Sigmoid colon (tissue), 7 donors: ENCODE measurements at places on chromosomes 1 and 21. TPM values are rescaled to one million over a fixed set of nuclear protein-coding genes. Genes with fewer than 3 reads are reported as not detected.
A peak's percentile ranks its signal among the peaks of the same experiment; 100 is the strongest.

DNA sequence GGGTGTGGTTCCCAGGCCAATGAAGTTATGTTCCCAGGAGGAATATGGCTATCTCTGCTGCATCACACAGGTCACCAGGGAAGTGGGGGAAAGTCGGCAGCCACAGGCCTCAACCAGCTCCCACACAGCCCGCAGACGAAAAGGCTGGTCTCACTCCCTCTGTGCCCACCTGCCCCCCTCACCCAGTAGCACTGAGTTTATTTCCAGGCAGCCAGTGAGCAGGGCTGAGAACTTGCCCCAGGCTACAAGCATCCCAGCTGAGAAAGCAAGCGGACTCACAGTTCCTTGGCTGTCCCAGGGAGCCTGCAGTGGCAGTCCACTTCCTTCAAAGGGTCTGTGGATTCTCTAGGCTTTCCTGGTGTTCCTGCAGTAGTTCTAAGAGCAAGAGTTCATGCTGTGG is 68.9 kb downstream of the SLC5A9 start:
- H3K36me3 ChIP-seq: no peaks in the 10 kb centered on the region
- no peak overlapping the region for H3K4me3 ChIP-seq
- no peaks in the 10 kb centered on the region for H3K27me3 ChIP-seq
- no peaks in the 10 kb centered on the region for H3K4me1 ChIP-seq
- no peak for DNase-seq

DNA sequence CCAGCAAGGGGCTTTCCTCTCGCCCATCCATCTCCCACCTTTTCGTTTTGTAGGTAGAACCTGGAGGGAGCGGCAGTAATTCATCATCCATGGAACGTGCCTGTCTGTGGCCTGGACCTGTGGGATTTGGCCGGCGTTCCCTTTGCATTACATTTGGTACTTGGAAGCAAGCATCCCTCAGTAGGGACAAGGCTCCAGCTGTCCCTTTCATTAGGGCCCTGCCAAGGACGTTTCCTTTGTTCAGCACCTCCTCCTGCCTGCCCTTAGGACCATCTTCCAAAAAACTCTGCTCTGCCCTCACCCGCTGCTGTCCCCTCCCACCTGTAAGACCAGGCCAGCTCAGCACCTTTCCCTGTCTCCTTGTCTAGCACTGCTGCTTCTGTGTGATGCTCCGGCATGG is 62.1 kb downstream of the RYR2 start:
- H3K27me3 ChIP-seq: no peaks in the 10 kb centered on the region
- H3K27ac ChIP-seq: no peak overlapping the region
- DNase-seq: no peak

- H3K4me1 ChIP-seq: peaks cover 21% of the 10 kb centered on the region
- no peak for DNase-seq
- H3K27ac ChIP-seq: no peak overlapping the region
- H3K27me3 ChIP-seq: no peaks in the 10 kb centered on the region
- H3K4me3 ChIP-seq: no peak overlapping the region
- no peaks in the 10 kb centered on the region for H3K36me3 ChIP-seq
Observed at GRCh38 chr1:214587165-214587564, 15.8 kb upstream of the CENPF start.

DNA sequence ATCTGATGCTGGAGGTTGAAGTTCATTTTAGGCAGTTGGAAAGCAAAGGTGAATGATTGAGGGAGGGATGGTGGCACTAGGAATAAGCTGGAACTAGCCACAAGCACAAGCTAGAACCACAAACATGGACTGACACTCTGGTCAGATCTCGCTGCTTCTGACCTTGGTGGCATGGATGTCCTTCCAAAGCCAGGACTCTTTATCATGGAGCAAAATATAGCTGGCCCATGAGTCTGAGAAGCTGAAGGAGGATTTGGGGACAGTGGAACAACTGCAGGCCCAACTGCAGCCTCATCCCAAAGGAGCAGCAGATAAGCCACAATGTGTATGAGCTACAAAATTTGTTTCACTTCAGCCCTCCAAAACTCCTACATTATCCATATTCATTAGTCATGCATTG is 35.5 kb downstream of the SRSF11 start:
- no peak for DNase-seq
- no peak overlapping the region for H3K27ac ChIP-seq

The TCHH gene
- total RNA-seq: 0.28 TPM

DNA sequence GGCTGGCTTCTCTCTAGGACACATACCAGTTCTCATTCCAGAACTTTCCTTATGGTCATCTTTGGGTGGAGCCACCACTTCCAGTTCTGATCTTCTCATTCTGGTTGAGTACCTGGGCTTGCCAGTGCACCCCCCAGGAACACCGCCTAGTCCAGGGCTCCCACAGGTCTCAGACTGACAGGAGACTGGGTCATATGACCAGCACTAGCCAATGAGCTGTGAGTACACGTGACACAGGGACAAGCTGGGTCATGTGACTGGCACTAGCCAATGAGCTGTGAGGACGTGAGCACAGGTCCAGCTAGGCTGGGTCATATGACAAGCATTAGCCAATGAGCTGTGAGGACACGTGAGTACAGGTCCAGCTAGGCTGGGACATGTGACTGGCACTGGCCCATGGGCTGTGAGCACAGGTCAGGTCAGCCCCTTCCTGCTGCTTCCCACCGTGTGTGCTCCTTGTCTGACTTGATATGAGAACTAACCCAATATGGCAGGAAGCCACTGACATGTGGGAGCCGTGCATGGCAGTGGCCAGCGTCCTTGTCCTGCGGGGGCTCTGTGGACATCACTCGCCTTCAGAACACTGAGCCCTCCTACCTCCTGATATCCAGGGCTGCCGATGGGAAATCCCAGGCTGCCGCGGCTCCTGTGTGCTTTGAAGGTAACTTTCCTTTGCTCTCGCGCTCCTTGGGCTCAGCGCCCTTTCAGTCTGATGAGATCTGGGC is 22.7 kb downstream of the KRTAP10-1 start:
- DNase-seq: no peak
- H3K27ac ChIP-seq: no peak overlapping the region
- H3K27me3 ChIP-seq: no peaks in the 10 kb centered on the region

The SERPINC1 gene
- not detected for total RNA-seq

- no peak overlapping the region for H3K4me3 ChIP-seq
- no peaks in the 10 kb centered on the region for H3K4me1 ChIP-seq
- no peaks in the 10 kb centered on the region for H3K36me3 ChIP-seq
- no peaks in the 10 kb centered on the region for H3K27me3 ChIP-seq
- H3K27ac ChIP-seq: no peak overlapping the region
Observed at GRCh38 chr1:229988534-229988933, 78.5 kb upstream of the GALNT2 start.

DNA sequence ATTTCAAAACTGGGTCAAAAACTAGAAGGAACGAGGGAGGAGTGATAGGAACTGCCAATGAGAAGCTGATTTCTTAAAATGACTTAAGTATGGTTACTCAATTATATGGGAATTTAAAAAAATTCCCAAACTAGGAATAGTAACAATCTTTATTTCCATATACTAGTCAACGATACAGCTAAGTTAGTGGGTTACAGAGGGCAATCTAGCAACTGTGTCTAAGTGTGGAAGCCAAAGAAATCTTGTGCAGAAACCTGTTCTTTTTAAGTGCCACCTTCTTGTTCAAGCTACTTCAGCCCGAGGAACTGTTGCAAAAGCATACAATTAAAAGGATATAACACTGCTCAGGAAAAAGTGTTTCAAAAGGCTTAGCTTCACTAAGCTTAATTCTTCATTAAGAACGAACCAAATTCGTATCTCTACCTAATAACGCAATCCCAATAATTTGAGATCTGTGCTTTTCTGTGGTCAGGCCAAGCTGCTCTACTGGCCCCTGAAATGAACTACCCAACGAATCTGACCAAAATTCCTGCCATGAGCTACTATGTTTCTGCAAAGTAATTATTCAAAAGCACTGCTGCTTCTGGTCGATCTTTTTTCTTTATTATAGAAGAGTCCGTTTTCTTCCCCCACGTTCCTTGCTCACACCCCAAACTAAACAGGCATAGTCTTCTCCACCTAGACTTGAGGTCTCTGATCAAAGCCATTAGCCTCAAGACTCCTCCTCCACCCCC is 1.8 kb downstream of the USP24 start:
- H3K27me3 ChIP-seq: no peaks in the 10 kb centered on the region
- H3K4me1 ChIP-seq: peaks cover 42% of the 10 kb centered on the region
- H3K27ac ChIP-seq: peak overlapping the region; percentile 94
- DNase-seq: no peak
- no peaks in the 10 kb centered on the region for H3K36me3 ChIP-seq

The CLCA1 gene
- total RNA-seq: not detected

The NR1I3 gene
- not detected for total RNA-seq

- peak overlapping the region; percentile 84 for H3K27ac ChIP-seq
- H3K27me3 ChIP-seq: no peaks in the 10 kb centered on the region
- H3K4me3 ChIP-seq: no peak overlapping the region
- peaks cover 25% of the 10 kb centered on the region for H3K36me3 ChIP-seq
- no peaks in the 10 kb centered on the region for H3K4me1 ChIP-seq
Observed at GRCh38 chr1:10160907-10161490, 49.4 kb upstream of the KIF1B start.

- no peaks in the 10 kb centered on the region for H3K4me1 ChIP-seq
- no peaks in the 10 kb centered on the region for H3K27me3 ChIP-seq
- no peak overlapping the region for H3K4me3 ChIP-seq
- H3K36me3 ChIP-seq: no peaks in the 10 kb centered on the region
- no peak for DNase-seq
Observed at GRCh38 chr1:152959801-152960451, 10.5 kb upstream of the SPRR4 start.

DNA sequence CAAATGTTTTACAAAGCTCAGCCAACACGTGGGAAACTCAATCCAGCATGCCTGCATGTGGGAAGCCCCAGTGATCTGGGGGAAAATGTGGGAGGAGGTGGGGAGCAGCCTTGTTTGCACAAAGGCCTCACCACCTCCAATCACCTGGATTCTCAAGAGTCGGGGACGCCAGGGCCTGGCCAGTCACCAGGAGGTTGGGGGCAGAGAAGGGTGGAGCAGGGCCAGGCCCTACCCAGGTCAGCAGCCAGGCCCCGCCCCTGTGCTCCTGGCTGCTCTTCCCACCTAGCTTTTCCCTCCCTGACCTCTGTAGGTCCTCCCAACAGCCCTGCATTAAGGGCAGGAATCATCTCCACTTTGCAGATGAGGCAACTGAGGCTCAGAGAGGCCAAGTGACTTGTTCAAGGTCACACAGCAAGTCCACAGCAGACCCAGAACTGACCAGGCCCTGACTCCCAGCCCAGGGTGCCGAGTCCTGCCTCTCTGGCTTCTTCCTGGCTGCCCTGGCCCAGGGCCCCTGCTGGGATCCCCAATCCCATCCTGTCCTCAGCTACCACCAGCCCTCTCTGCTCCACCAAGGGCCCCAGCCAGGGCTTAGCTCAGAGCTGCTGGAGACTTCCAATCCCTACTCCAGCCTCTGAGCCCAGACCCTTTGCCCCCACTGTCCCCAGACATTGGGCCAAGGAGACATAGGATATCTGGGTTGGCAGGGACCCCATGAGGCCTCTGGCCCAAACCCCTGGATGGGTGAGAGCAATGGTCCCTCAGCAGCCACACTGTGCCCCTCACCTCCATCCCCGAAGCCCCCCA is 508.6 kb downstream of the PTPRU start:
- peaks cover 9% of the 10 kb centered on the region for H3K27me3 ChIP-seq
- H3K36me3 ChIP-seq: no peaks in the 10 kb centered on the region
- H3K4me3 ChIP-seq: no peak overlapping the region
- H3K4me1 ChIP-seq: no peaks in the 10 kb centered on the region
- no peak overlapping the region for H3K27ac ChIP-seq

DNA sequence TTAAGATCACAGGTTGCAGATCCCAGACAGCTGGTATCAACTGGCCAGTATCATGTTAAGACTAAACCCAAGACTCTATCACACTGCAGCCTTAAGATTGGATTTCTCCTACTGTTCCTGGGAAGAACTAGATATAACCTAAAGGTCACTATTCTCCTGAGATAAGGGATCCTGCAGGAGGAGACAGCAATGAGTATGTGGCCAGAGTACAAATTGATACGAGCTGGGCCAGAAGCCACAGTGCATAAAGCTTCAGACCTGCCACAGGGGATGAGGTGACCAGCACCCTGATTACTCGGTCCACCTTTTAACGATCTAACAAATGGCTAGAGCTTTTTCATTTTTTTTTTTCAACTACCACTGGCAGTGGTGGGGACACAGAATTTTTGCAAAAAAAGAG is 31.0 kb downstream of the HSD3B1 start:
- H3K27ac ChIP-seq: no peak overlapping the region
- H3K27me3 ChIP-seq: no peaks in the 10 kb centered on the region
- no peaks in the 10 kb centered on the region for H3K4me1 ChIP-seq
- H3K4me3 ChIP-seq: no peak overlapping the region
- DNase-seq: no peak
- H3K36me3 ChIP-seq: no peaks in the 10 kb centered on the region

The FCGR3A gene
- 7.8 TPM for total RNA-seq

GRCh38 chr1:215482079-215482478 is 85.0 kb upstream of the KCTD3 start:
- no peaks in the 10 kb centered on the region for H3K4me1 ChIP-seq
- no peak for DNase-seq
- no peaks in the 10 kb centered on the region for H3K36me3 ChIP-seq
- H3K27ac ChIP-seq: no peak overlapping the region
- no peak overlapping the region for H3K4me3 ChIP-seq

DNA sequence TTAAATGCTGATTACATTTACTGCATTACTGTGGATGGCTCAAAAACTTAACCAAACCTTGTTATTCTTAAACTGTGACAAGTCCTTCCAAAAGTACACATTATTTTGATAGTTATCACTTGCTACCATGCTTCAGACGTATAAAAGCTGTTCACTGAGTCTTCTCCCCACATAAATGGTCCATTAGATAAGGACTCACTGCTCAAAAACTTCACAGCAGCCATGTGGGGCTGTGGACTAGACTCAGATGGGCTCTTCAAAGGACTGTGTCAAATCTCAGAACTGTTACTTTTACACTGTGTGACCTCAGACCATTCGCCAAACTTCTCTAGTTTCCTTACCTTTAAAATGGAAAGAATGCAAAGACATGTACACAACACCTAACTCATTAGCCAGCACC is 11.6 kb downstream of the SCAF4 start:
- H3K4me1 ChIP-seq: peaks cover 55% of the 10 kb centered on the region
- H3K27me3 ChIP-seq: no peaks in the 10 kb centered on the region
- H3K36me3 ChIP-seq: no peaks in the 10 kb centered on the region
- DNase-seq: no peak
- H3K27ac ChIP-seq: no peak overlapping the region

The ENAH gene
- 92.2 TPM for total RNA-seq

The FAM177B gene
- 0.54 TPM for total RNA-seq

- H3K36me3 ChIP-seq: no peaks in the 10 kb centered on the region
- no peak overlapping the region for H3K27ac ChIP-seq
- DNase-seq: no peak
- no peaks in the 10 kb centered on the region for H3K4me1 ChIP-seq
- H3K27me3 ChIP-seq: no peaks in the 10 kb centered on the region
- no peak overlapping the region for H3K4me3 ChIP-seq
Observed at GRCh38 chr1:56355422-56355821, 223.9 kb downstream of the PLPP3 start.

The CASQ1 gene
- total RNA-seq: 2.5 TPM

The HSPA6 gene
- 2.9 TPM for total RNA-seq

GRCh38 chr1:97204468-97204867 is 482.9 kb downstream of the PTBP2 start:
- no peak overlapping the region for H3K27ac ChIP-seq
- no peaks in the 10 kb centered on the region for H3K27me3 ChIP-seq
- H3K4me3 ChIP-seq: no peak overlapping the region

GRCh38 chr1:234519506-234519905 is 40.5 kb upstream of the TARBP1 start:
- no peaks in the 10 kb centered on the region for H3K27me3 ChIP-seq
- peaks cover 38% of the 10 kb centered on the region for H3K4me1 ChIP-seq
- H3K36me3 ChIP-seq: no peaks in the 10 kb centered on the region
- no peak overlapping the region for H3K4me3 ChIP-seq
- peak overlapping the region; percentile 2 for H3K27ac ChIP-seq

The IFI44 gene
- 13.7 TPM for total RNA-seq
